ENCODE measurements at places on chromosomes 11 and 22.

GRCh38 chr22:50146439-50147238 lies 23.9 kb upstream of the PANX2 start:
- DNase-seq: no peak

DNA sequence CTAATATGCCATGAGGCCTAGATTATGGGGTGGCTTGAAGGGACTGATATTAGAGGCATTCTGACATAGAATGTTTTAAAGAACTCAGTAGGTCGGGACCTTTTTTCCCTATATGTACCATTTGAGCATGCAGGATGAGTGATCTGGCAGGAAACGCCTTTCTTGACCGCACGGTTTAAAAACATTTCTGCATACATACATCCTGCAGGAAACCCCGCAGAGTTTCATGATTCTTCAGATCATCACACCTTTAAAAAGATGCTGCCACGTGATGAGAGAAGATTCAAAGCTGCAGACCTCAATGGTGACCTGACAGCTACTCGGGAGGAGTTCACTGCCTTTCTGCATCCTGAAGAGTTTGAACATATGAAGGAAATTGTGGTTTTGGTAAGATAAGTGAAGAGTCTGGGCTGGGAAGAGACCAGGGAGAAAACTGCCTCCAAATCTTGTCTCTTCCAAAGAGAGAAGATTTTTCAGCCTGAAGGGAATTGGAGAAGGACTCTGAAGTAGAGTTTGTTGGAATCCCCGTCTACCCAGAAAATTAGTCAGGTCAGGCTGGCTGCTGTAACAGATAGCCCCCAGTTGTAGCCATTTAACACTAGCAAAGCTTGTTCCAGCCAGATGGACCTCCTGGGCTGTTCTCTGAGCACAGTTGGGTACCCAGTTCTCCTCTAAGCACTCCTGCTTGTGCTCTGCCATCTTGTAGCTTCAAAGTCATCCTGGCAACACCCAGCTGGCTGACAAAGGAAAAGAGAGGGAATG lies 7.4 kb downstream of the RCN1 start:
- no peak for DNase-seq

DNA sequence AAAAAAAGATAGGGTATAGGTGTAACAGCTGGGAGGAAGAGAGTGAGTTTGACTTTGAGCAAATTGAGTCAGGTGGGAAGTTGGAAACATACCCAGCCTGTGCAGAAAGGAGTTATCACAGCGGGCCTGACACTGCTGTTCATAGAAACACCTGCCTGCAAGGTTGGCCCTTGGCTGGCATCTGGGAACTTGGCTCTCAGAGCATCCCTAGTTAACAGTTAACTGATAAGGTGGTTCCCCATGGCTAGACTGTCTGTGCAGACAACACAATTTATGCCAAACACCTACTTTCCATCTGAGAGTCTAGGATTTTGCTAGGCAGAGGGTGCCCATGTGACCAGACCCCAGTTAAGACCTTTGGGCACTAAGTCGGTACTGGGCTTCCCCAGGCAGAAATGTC lies 31.4 kb downstream of the ADAMTS8 start:
- no peak for DNase-seq

DNA sequence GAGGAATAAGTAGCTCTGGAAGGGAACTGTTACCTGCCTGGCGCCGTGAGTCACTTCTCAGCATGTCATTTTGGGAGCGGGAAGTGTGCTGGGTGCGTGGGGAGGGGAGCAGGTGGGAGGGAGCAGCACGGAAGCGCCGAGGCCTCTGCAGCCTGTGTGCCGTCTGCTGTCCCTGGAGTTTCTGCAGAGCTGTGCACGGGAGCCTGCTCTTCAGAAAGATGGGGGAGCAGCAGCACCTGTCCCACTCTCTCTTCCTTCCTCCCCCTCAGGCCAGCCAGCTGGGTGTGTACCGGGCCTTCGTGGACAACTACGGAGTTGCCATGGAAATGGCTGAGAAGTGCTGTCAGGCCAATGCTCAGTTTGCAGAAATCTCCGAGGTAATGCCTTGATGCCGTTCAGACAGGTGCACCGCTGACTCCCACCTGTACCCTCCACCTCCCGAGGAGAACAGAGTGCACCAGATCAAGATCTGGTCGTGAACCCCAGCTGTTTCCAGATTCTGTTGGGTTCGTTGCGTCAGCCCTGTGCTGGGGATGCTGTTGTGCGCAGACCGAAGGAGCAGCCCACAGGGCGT lies 87.9 kb downstream of the BCR start:
- DNase-seq: no peak

- no peak for DNase-seq
Observed at GRCh38 chr11:88327061-88327460, 10.5 kb downstream of the CTSC start.

DNA sequence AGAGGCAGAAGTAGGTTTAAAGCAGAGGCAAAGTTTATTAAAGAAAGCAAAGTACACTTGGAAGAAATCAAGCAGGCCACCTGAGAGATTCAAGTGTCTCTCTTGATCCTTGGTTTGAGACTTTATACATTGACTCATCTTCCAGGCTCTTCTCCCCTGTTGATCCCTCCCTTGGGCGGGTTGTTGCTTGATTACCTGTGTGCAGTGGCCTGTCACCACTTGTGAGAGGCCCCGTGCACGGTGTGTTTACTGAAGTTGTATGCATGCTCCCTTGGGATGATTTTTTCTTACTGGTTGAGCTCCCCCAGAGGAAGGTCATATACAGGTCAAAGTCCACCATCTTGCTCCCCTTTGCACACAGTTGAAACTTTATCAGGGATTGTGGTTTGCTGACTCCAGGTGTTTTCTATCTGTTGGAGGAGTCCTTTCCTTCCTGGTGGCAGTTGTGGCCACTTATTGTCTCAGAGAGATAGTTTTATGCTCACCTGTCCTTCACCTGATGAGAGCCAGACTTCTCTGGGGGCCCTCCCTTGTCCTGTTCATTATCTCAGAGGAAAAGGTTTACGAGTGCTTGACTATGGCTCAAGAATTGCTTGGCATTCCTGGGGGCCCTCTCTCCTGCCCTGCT lies 16.3 kb upstream of the RBMXL2 start:
- DNase-seq: no peak

- DNase-seq: no peak
Observed at GRCh38 chr22:30500628-30501027, 4.9 kb downstream of the SEC14L4 start.

DNA sequence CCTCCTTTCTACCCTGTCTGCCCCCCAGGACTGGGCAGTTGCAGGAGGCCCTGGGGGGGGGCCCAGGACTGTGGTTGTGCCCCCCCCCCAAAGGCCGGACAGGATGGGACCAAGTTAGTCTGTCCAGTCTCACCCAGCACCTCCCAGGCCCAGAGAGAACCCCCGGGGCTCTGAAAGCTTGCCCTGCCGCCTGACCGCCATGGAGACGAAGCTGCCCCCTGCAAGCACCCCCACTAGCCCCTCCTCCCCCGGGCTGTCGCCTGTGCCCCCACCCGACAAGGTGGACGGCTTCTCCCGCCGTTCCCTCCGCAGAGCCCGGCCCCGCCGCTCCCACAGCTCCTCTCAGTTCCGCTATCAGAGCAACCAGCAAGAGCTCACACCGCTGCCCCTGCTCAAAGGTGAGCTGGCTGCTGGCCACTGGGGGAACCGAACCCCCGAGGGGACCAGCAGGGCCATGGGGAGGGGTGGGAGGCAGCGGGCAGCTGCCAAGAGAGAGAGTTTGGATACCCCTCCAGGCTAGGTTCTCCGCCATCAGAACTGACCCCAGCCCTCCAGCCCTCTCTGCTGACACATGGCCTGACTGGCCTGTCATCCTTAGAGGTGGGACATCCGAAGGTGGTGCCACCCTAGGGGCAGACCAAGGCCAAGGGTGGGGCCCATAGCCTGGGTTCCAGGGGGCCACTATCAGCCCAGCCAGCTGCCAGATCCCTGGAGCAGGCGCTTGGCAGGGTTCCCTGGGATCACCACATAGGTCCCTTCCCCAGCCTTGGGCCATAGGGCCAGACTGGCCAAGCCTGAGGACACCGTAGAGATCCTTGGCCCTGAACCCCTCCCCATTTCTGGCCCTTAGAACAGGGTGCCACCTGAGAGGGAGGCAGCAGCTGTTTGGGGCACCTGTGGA lies 1.3 kb downstream of the PPP2R5B start:
- peak; percentile 51 for DNase-seq

DNA sequence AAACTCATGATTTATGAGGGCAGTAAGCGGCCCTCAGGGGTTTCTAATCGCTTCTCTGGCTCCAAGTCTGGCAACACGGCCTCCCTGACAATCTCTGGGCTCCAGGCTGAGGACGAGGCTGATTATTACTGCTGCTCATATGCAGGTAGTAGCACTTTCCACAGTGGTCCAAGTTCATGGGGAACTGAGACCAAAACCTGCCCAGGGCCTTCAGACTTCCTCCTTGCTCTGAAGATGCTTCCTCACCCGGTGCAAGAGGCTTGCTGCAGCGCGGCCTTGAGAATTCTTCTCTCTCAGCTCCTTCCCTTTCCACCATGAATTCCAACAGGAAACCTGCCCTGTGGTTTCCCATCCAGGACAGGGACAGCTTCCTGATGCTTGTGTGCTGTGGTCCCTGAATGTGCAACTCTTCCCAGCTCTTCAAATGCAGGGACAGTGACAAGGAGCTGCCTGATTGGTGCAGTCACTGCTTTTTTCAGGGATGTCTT lies 53.9 kb downstream of the GGTLC2 start:
- no peak for DNase-seq

- DNase-seq: no peak
Observed at GRCh38 chr11:33317662-33318061, 60.5 kb downstream of the HIPK3 start.

GRCh38 chr11:130160498-130161155 lies 1.0 kb downstream of the ST14 start:
- DNase-seq: no peak

GRCh38 chr22:38505541-38506117 lies 482 bp downstream of the DDX17 start:
- peak; percentile 92 for DNase-seq

GRCh38 chr11:22084564-22084963 lies 108.3 kb upstream of the ANO5 start:
- DNase-seq: no peak

GRCh38 chr11:107562647-107563208 lies 2.8 kb downstream of the ALKBH8 start:
- DNase-seq: no peak

GRCh38 chr11:75072582-75072981 lies 24.1 kb downstream of the OR2AT4 start:
- DNase-seq: no peak

DNA sequence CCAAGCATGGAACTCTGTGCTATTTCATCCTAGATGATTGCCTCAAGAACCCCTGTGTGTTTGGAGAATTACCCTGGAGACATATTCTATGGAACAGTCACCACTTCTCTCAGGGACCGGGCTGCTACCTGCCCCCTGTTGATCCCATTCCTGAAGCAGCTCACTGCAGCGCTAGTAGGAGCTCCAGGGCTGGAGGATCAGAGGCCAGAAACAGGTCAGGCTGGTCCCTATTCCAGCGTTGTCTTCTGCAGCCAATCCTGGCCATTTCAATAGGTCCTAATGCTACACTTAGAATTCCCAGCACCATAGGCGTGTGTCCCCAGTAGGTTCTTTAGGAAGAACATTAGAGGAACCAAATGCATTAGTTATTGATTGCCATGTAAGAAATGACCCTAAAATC lies 48.9 kb downstream of the BTG4 start:
- DNase-seq: no peak

Data from aorta (tissue), 5 donors.